ENCODE measurements at places on chromosomes 7 and 10.
A peak's percentile ranks its signal among the peaks of the same experiment; 100 is the strongest.

- DNase-seq, result no peak
These were observed 20.4 kb upstream of the ASAH2 start for GRCh38 chr10:50271564-50272250.

- DNase-seq, result no peak
These were observed 947.6 kb upstream of the POT1 start for GRCh38 chr7:125877246-125877645.

- no peak for DNase-seq
These were observed 201.1 kb downstream of the ANK3 start for GRCh38 chr10:60188548-60188947.

- DNase-seq, result no peak
These were observed 43.1 kb downstream of the ATOH7 start for GRCh38 chr10:68188835-68189234.

DNA sequence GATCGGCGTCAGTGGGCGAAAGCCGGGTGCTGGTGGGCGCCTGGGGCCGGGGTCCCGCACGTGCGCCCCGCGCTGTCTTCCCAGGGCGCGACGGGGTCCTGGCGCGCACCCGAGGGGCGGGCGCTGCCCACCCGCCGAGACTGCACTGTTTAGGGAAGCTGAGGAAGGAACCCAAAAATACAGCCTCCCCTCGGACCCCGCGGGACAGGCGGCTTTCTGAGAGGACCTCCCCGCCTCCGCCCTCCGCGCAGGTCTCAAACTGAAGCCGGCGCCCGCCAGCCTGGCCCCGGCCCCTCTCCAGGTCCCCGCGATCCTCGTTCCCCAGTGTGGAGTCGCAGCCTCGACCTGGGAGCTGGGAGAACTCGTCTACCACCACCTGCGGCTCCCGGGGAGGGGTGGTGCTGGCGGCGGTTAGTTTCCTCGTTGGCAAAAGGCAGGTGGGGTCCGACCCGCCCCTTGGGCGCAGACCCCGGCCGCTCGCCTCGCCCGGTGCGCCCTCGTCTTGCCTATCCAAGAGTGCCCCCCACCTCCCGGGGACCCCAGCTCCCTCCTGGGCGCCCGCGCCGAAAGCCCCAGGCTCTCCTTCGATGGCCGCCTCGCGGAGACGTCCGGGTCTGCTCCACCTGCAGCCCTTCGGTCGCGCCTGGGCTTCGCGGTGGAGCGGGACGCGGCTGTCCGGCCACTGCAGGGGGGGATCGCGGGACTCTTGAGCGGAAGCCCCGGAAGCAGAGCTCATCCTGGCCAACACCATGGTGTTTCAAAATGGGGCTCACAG lies 1.1 kb downstream of the EGFR start:
- DNase-seq, result no peak

DNA sequence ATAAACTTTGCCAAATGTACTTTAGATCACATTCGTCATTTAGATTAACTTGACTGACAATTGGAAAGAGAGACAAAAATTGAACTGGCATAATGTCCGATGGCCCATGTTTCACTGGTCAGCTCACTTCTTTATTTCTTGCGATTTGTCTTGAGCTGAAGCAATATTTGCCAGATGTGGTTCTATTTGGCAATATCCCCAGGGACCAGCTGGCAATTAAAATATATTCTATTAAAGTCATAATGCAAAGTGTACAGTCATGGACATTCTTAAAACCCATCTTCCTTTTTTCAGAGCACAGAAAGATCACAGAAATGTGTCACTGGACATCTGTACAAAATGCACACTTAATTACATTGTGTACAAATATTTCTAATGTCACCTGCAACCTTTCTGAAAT lies 26.3 kb downstream of the NEBL start:
- DNase-seq, result no peak

GRCh38 chr10:131435760-131436457 lies 124.4 kb upstream of the TCERG1L start:
- DNase-seq, result no peak

- no peak for DNase-seq
These were observed 17.6 kb downstream of the ARHGAP19 start for GRCh38 chr10:97274828-97275227.

GRCh38 chr7:115869801-115870200 lies 160.8 kb downstream of the TFEC start:
- no peak for DNase-seq

GRCh38 chr10:28796606-28797512 lies 119.5 kb downstream of the BAMBI start:
- DNase-seq, result no peak

- DNase-seq, result peak; percentile 68
These were observed 6.9 kb upstream of the ORAI2 start for GRCh38 chr7:102426268-102427018.

DNA sequence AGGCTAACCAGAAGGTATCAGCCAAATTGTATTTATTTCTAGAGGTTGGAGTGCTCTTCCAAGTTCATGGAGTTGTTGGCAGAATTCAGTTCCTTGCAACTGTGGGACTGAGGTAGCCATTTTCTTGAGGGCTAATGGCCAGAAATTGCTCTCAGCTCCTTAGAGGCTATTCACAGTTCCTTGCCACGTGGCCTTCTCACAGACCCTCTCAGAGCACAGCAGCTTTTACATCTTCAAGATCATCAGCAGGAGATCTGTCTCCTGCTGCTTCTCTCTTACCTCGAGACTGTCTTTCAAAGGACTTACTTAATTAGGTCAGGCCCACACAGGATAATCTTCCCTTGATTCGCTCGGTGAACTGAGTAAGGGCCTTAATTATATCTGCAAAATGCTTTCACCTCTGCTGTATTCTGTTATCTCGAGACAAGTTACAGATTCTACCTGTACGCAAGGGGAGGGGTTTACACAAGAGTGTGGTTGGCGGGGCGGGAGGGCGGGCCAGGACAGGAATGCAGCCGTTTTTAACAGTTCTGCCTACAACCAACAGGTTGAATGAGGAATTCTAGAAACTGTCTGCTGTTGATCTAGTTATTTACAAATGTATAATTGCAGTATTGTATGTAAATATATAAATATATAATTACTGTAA lies 15.0 kb downstream of the MIOS start:
- DNase-seq, result no peak

DNA sequence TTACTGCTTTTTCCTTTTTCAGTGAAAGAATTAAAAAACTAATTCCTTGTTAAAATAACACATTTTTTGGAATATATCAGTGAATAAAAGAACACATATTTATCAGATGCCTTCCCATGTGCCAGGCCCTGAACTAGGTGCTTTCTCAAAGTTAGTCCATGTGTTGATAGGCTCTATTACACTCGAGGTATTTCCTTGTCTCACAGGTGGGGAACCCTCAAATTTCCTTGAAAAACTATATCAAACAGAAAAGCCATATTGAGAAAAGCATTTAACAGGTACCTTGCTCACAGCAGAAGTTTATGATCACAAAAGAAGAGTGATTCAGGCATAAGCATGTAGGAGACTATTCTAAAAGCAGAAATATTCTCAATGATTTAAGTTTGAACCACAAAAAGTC lies 75.6 kb upstream of the OGDHL start:
- DNase-seq, result no peak

GRCh38 chr7:70699271-70699670 lies 432.7 kb upstream of the GALNT17 start:
- DNase-seq, result no peak

GRCh38 chr10:73590881-73591799 lies at the start of gene USP54:
Gene USP54 (minus strand): TSS chr10:73591342. CDS start chr10:73575658, 15,684 bp downstream.
- DNase-seq, result no peak

DNA sequence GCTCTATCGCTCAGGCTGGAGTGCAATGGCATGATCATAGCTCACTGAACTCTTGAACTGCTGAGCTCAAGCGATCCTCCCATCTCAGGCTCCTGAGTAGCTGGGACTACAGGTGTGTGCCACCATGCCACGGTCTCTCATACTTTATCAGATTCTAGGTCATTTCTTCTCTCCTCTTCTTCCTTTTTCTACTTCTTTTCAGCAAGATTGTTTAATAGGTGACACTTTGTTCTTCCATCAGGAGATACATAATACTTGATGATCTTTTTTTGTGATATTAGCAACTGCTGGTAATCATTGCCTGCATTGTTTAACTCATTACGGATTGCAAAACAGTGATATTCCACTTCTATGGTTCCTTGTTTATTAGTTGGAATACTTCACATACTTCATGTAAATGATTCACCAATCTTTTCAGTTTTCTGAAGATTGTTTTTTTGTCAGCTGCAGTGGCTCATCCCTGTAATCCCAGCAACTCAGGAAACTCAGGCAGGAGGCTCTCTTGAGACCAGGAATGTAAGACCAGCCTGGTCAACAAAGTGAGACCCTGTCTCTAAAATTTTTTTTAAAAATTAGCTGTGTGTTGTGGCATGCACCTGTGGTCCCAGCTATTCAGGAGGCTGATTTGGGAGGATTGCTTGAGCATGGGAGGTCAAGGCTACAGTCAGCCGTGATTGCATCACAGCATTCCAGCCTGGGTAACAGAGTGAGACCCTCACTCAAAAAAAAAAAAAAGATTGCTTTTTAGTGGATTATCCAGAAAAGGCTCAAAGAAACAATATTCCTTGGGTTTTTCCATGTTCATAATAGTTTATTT lies 36.2 kb upstream of the CHST3 start:
- no peak for DNase-seq

DNA sequence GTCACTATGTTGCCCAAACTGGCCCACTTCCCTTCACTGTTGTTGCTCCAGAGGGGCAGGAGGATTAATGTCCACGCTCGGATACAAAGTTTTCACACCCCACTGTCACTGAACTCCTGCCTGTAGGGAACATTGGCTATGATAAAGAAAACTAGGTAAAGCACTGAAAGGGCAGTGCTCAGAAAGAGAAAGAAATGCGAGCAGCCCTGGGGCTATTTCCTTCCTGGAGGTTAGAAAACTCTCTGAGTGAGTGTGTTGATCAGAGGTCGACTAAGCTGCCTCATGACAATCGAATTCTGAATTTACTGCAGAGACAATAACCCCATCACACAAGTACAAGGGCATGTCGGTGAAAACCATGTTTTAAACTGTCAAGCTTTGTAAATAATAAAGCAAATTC lies 227.2 kb upstream of the PITRM1 start:
- DNase-seq, result no peak

- no peak for DNase-seq
These were observed 57.7 kb downstream of the PRSS58 start for GRCh38 chr7:142200206-142200605.

- DNase-seq, result no peak
These were observed 113.3 kb downstream of the TACC2 start for GRCh38 chr10:122102146-122102868.

DNA sequence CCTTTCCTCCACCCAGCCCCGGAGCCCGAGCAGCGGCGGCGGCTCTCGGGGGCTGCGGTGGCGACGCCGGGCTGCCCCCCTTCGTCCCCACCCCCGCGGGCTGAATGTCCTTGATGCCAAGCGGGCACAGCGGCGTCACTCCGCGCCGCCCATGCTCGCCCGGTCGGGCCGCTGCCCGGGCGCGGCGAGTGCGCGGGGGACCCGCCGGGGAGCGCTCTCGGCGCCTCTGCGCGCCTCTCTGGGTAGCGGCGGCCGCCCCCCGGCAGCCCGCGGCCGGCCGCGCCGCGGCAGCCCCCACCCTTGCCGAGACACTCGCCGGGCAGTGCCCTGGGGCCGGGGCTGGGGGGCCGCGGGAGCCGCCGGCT lies 433 bp upstream of the PLXNA4 start:
- DNase-seq, result no peak

- DNase-seq, result no peak
These were observed 84.6 kb downstream of the KAT6B start for GRCh38 chr10:74910976-74911350.

- DNase-seq, result no peak
These were observed 27.9 kb downstream of the GTF2IRD1 start for GRCh38 chr7:74481458-74482196.

GRCh38 chr10:26095781-26096180 lies 120.8 kb upstream of the GAD2 start:
- no peak for DNase-seq

GRCh38 chr10:10508211-10508610 lies 509.5 kb upstream of the CELF2 start:
- DNase-seq, result no peak

DNA sequence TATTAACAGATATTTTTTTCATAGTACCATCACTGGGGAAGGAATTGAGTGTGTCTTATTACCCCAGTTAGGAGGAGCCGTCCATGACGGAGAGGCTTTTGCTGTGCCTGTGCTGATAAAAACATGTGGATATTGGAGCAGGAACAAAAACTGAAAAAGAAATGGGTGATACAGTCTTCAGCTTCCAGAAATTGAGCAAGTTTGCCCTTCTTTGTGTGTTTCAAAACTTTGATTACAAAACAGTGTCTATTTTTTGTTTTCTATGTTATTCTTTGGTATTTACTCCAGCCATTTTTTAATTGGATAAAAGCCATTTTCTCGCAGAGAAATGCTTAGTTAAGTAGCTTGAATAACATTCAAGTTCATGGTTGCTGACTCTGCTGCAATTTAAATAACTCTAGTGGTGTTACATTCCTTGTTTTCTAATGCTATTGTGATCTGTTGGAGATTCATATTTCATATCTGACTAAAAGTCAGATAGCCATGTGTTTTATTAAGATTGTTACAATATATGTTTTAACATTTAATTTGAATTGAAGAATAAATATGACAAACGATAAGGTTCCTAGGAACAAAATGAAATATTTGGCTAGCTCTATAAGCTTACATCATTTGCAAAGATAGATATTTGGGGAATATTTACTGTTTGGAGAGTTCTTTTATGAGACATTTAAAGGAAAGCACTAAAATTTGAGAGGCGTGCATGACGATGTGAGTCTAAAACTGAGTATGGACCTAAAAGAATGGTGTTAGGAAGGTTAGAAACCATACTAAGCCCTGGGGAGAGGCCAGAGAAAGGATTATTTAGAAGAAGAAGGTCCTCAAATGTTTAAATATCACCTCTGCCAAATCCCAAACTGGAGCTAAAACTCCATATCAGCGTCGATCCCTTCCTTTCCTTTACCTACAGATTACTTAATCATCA lies 747.3 kb upstream of the CELF2 start:
- no peak for DNase-seq

DNA sequence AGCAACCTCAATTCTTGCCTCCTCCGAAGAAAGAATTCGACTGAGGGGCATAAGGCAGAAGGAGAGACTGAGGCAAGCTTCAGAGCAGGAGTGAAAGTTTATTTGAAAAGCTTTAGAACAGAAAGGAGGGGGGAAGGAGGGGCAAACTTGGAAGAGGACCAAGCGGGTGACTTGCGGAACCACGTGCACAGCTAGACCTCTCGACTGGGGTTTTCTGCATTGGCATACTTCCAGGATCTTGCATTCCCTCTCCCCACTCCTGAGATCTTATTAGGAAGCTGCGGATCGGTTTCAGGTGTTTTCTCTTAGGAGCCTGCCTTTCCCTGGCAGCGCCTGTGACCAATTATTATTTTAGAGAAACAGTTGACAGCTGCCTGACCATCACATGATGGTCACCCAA lies 20.3 kb upstream of the CPXM2 start:
- no peak for DNase-seq
